ENCODE measurements at places on chromosomes 12 and 14. TPM values are rescaled to one million over a fixed set of nuclear protein-coding genes. Genes with fewer than 3 reads are reported as not detected.

BEGAIN gene
- 0.89 TPM for total RNA-seq

SSPN gene
- 4.0 TPM for total RNA-seq

ZFHX2 gene
- total RNA-seq, result 0.04 TPM

KCNMB4 gene
- total RNA-seq, result 4.3 TPM

CLEC7A gene
- not detected for total RNA-seq

ENDOU gene
- not detected for total RNA-seq

BDKRB1 gene
- 2.3 TPM for total RNA-seq

DNA sequence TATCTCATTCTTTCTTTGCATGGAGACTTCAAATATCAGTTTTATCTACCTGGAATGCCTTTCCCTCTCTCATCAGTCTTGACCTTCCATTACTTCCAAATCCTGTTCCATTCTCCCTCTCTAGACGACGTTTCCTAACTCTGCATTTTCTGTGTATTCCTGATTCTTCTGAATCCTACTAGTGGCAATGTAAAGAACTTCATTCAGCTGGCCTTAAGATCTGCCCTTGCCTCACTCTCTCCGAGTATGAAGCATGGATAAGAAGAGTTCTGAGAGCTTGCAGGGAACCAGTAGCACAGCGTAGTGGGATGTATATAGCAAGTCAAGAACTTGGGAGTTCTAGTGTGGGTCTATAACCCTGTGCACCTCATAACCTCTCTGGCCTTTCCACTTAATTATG is 68.5 kb upstream of the HOXC13 start:
- no peak for DNase-seq

DNA sequence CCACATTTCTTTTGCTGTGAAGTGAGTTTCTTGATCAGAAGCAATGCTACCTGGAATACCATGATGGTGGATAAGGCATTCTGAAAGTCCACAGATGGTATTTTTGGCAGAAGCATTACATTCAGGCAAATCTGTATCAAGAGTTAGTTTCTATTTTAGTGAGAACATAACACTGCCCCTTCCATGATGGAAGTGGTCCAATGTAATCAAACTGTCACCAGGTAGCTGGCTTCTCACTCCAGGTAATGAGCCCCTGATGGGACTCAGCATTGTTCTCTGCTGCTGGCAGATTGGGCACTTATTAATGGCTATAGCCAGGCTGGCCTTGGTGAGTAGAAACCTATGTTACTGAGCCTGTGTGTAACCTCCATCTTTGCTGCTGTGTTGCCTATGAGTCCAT is 80.7 kb downstream of the KCNA5 start:
- no peak for DNase-seq

DNA sequence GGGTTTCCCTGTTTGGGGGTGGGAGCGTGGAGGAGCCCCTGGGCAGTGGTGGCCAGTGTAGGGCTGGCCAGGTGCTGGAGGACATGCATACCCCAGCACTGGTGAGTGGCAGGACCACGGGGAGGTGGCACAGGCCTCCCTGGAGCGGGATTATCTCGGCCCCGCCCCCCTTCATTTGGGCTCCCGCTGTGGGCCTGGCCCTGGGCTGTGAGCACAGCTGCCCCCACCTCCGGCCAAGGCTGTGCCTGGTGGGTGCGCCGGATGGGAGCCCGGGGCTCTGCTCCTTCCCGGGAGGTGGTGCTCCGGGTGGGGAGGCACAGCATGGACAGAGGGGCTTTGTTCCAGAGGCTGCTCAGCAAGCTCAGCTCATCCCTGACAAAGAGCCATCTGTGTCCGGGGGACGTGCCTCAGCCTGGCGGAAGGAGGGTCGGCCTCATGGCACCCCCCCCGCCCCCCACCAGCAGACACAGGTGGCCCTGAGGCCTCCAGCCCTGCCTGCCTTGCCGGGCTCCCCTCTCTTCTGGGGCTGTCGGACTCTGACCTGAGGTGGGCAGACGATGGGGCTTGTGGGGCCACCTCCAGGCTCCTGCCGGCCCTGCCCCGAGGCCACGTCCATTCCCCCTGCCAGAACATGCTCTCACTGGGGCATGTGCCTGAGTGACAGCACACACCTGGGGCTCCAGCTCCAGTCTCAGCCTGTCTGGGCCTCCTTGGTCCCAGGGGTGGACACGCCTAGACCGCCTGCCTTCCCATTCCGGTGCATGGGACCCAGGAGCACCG is 8.4 kb downstream of the TEDC1 start:
- DNase-seq, result peak; percentile 97

GRCh38 chr14:88470542-88471440 is 84.0 kb downstream of the PTPN21 start:
- DNase-seq, result peak; percentile 55

DNA sequence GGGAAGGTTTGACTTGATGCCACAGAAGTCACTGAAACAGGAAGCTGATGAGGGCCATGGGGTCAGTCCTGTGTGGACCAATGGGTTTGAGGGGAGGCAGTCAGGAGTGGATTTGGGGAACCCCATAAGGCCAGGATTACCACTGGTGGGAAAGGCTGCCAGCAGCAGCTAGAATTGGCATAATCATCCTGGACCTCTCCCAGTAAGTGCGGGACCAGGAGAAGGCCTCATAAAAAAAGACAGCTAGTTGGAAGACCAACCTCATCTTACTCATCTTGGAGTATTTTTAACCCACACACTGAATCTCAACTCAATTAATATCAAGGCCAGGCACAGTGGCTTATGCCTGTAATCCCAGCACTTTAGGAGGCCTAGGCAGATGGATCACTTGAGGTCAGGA is 22.7 kb downstream of the TBX3 start:
- DNase-seq, result no peak

DNA sequence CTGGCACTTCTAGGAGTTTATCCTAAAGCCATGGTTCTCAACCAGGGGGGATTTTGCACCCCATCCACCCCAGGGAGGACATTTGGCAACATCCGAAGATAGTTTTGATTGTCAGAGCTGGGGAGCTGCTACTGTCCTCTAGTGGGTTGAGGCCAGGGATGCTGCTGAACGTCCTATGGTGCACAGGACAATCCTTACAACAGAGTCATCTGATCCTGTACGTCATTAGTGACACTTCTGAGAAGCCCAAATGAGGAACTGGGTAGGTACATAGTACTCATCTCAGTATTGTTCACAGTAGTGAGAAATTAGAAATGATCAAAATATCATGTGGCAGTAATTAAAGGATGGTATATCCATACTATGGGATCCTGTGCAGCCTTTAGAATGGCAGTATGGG is 185.1 kb downstream of the CHST11 start:
- no peak for DNase-seq

DNA sequence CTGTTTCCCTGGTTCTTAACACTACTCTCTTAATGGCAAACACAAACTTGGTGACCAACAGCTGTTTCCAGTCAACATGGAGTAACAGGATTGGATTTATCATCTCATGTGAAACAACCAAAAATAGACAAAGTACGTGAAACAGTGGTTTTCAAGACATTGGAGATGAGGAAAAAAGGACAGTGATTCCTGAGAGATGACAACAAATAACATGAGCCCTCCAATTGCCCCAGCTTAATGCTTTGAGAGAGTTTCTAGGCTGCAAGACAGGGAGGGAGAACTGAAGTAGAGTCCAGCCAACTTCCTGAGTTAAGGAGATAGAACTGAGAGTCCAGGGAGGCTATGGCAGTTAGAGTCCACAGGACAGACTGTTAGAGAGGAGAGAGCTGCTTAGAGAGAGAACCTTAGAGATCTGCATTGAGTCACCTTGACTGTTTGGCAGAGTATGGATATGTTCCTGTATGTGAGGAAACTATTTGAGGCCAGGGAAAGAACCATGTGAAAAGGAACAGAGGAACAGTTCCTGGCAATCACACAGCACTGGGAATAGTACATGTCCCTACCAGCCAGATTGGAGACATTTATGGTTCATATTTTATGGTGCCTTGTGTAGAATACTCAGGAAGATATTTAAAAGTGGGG is 106.4 kb downstream of the PCNX1 start:
- no peak for DNase-seq

GRCh38 chr14:53152184-53152886 is 788 bp downstream of the DDHD1 start:
- peak; percentile 47 for DNase-seq

- DNase-seq, result peak; percentile 16
Observed at GRCh38 chr14:78254911-78255461, 84.8 kb downstream of the NRXN3 start.

- no peak for DNase-seq
Observed at GRCh38 chr14:29668201-29668600, 259.4 kb downstream of the PRKD1 start.

DNA sequence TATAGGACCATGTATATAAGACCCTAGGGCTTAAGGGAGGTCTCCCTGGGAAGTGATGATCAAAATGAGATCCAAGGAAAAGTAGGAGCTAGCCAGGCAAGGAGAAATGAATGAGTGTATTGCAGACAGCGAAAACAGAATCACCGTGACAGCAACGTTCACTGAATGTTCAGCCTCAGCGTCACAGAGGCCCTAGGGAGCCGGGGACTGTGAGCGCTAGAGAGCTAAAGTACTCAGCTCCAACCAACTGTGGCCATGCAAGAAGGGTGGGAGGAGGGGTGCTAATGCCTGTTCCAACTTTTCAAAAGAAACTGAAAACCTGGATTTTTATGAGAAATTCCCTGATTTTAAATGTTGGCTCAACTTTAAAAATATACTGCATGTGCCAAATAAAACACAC is 105.5 kb upstream of the CCND2 start:
- no peak for DNase-seq
